ENCODE measurements at places on chromosomes 6 and 20.

DNA sequence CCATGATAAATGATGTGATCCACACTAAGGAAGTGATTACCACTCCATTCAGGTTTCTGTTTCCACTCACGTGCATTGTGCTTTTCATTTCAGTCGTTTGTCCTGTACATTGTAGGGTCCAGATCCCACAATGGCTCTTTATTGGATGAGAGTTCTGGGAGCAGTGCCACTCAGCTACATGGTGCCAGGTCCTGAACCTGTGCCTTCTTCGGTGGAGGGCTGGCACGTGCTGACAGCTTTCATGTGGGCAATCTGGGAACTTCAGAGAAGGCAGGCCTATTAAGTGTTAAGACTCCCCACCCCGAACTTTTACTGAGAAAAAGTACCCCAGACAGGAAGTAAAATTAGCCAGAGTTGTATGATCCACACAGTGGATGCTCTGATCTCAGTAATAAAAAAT, 255.0 kb downstream of the ESR1 start:
- no peak for DNase-seq

- DNase-seq, result peak; percentile 75
These were observed 4.2 kb downstream of the AKIRIN2 start for GRCh38 chr6:87697581-87698546.

- DNase-seq, result no peak
These were observed 203.1 kb downstream of the UBE3D start for GRCh38 chr6:82862543-82862942.

DNA sequence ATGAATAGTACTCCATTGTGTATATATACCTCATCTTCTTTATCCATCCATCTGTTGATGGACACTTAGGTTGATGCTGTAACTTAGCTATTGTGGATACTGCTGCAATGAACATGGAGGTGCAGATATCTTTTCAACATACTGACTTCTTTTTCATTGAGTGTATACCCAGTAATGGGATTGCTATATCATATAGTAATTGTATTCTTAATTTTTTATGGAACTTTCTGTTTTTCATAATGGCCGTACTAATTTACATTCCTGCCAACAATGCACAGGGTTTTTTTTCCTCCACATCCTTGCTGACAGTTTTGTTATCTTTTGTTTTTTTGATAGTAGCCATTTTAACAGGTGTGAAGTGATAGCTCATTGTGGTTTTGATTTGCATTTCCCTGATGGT, 5.2 kb downstream of the CCN2 start:
- DNase-seq, result no peak

- DNase-seq, result no peak
These were observed 254.8 kb upstream of the SULF2 start for GRCh38 chr20:48040051-48040450.

- DNase-seq, result no peak
These were observed 424.2 kb downstream of the FOXA2 start for GRCh38 chr20:22160101-22160652.

DNA sequence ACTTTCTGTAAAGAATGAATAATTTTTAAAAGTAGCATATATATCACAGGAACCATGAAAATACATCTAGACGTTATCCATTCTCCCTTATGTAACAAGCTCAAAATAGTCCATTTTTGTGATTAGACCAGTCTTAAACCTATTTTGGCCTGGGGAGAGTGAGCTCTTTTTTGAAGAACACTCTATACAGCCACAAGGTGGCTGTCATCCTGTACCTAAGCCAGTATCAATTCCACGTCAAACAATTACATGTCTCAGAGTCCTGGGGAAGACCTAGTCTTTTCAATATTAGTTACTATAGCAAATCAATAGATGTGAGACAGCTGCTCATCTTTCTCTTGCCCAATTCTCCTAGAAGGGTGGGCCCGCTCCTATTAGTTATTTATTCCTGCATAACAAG, 28.4 kb downstream of the FBXO5 start:
- DNase-seq, result no peak

GRCh38 chr20:18692447-18692846, 104.6 kb downstream of the DTD1 start:
- DNase-seq, result no peak

- DNase-seq, result no peak
These were observed 24.2 kb downstream of the SGK1 start for GRCh38 chr6:134293659-134294161.

- no peak for DNase-seq
These were observed 858 bp downstream of the RWDD1 start for GRCh38 chr6:116572162-116572561.

DNA sequence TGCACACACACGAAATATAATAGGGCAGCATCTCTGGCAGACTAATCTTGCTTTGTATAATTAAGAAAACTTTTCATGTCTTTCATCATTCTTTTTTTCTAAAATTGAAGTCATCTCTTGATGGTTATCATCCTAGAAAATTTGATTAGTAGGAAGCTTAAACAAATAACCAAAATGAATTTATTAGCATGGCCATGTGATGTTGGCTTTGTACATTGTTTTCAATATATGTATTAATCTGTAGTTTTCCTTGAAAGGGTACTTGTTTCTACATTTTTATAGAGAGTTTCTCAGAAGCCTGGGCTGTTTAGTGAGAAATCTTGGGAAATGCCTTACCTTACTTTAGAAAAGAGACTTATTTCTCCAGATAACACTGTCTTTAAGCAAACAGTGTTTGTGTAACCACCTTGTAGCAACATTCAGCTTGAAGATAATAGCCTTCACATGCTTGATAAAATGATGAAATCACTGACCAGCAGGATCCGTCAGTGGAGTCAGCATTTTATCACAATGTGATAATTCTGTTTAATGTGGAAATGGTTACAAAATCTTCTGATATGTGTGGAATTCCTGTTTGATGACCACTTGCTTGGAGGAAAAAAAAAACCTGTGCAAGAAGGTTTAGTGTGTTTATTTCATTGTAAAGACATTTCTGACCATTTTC, 147.8 kb downstream of the MACROD2 start:
- no peak for DNase-seq

- no peak for DNase-seq
These were observed 2.0 kb upstream of the GTSF1L start for GRCh38 chr20:43728686-43729255.

DNA sequence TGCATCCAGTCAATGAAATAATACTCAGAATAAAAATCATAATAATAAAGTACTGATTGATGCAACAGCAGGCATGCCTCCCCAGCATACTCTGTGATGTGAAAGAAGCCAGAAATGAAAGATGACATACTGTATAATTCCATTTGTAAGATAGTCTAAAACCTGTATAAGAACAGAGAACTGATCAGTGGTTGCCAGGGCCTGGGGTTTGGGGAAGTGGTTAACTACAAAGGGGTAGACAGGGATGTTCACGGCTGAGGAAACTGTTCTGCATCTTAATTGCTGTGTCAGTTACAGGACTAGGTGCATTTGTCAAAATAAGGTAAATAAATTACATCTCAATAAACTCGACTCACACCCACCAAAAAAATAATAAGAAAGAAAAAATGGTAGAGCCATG, 81.3 kb upstream of the BMP2 start:
- DNase-seq, result no peak

GRCh38 chr6:131027326-131027725, 35.7 kb downstream of the EPB41L2 start:
- DNase-seq, result no peak

DNA sequence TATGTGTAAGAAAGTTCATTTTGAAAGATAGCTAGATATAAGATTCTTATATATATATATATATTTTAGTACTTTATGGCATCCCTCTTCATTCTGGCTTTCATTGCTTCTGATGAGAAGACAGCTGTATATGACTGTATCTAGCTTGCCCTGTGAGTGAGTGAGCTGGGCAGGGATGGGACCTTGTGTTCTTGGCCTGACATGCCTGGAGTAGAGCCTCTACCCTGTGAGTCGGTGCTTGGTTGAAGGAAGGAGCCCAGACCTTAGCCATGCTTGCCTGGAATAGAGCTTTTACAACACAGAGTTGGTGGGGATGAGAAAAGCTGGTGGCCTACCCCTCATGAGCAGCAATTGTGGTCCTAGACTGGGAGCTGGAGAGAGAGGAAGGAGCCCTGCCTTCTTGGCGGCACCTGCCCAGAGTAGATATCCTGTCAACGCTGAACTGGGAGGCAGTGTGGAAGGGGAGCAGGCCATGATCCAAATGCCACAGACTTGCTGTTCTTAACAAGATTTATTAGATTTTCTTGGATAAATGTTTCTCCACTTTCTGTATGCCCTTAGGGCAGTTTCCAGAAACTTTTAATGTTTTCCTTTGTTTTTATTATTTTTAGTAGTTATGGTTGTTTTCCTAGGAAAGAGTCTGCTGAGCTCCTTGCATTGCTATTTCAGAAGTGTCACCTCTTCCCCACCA, 31.6 kb downstream of the FIG4 start:
- DNase-seq, result no peak

DNA sequence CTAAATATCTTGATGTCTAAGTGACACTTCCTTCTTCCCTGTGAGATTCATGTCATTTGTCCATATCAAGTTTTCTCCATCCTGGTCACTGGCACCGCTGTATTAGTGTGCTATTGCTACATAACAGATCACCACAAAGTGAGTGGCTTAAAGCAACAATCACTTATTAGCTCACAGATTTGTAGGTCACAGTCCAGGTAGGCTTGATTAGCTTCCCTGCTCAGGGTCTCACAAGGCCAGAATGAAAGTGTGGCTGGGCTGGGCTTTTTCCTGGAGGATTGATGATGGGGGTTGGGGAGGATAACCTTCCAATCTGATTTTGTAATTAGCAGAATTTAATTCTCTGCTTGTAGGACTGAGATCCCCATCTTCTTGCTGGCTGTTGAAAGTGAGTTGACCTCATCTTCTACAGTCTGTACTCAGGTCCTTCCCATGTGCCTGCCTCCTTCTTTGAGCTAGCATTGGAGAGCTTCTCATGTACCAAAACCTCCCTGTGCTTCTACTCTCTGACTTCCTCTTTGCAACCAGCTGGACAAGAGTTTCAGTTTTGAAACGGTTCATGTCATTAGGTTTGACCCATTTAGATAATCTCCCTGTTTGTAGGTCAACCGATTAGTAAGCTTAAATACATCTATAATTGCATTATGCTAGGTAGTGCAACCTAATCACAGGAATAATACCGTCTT, 152.4 kb upstream of the MAN1A1 start:
- DNase-seq, result no peak

DNA sequence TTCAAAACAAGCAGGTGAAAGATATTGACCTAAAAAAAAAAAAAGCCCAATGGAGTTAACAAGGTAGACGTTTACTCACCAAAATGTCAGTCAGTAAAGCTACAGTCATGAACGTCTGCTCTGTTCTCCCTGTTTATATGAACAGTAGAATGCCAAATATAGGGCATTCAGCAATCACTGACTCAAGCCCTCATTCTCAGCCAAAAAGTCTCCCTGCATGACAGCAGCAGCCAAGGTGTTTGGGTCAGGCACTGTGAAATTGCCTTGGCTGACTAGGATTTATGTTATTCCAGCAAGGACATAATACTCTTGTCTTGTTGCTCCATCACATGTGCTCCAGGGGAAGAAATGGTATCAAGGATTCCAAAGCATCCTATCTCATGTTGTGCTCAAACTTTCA, 194.7 kb upstream of the RSPO3 start:
- DNase-seq, result no peak

DNA sequence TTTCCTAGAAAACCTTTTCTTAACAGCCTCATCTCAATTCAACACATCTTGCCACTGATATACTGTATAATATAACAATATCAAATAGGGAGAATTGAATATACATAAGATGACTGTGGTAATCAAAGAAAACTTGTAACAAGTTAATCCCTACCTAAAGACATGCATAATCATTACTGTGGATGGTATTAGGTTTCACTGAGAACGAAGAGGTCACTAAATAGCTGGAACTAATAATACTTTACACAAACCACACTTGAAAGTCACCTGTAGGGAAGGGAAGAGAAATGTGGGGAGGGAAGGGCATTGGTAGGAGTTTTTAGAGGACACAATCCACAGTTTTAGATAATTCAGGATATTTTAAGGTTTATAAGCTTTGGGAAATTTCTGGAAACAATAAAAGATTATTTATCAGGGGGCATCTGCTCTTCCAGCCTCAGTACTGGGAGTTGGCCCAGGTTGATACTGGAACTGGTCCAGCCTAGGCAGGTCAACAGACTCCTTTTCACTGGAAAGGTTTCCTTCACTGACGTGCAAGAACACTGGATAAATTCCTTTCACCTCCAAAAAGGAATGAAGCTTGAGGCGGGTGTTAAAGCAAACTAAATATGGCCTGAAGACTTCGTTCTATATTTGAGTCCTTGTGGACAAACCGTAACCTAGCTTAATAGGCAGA, 44.0 kb downstream of the MAP7 start:
- no peak for DNase-seq

- no peak for DNase-seq
These were observed 89.1 kb upstream of the PLEKHG1 start for GRCh38 chr6:150510576-150510975.

GRCh38 chr6:4291453-4292403, 156.4 kb upstream of the ECI2 start:
- DNase-seq, result no peak

GRCh38 chr6:36851626-36852025, 12.4 kb upstream of the CPNE5 start:
- no peak for DNase-seq

DNA sequence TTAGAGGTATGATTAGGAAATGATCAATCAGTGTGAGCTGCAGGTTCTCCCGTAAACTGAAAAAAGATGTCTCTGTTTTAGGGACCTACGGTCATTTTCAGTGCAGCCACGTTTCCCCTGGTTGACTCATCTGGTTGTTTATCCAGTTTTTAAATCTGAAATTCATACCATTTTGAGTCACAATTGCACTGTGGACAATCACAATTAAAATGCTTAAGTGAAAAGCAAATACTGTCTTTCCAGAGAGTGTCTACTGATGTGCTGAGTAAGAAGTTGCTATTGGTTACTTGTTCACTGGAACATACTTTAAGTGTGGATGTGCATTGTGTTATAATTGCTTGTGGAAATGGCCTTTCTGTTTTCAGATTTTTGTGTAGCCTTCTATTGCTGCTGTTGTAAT, 305.1 kb upstream of the SASH1 start:
- no peak for DNase-seq

DNA sequence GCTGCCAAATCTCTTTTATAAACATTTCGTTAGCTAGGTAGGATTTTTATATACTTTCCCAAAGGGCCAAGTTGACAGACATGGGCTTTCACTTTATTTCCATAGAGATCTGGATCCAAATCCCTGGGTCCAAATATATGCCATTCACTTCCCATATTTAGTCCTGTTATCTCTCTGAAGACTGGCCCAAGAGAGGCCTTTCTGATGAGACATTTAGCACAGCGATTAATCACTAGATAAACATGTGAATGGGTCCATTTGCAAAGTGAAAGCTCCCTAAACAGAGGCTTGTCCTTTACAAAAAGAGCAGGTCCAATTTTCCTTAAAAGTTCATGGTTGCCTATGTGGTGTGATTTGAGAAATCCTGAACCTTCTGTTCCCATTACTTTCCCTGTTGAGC, 132.6 kb downstream of the TRMT11 start:
- no peak for DNase-seq

DNA sequence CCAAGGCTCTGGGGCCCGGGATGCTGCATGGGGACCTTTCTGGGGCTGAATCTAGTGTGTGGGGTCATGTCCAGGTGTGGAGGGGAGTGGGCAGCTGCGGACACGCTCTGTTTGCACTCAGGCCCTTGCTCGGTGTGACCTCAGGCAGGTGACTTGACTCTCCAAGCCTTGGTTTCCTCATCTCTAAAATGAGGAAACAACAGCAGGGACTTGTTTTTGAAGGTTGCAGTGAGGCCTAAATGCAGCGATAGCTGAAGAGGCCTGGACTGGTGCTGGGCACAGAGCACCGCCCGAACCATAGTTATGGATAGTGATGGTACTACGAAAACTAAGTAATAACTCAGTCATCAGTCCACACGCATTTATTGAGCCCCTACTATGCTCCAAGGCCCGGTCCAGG, 91.8 kb downstream of the NOL4L start:
- DNase-seq, result no peak

GRCh38 chr20:17969884-17970409, 1.1 kb downstream of the MGME1 start:
- peak; percentile 61 for DNase-seq

All from Ammon's horn (tissue), 1 donor.